ENCODE measurements at places on chromosomes 2 and 18.
A peak's percentile ranks its signal among the peaks of the same experiment; 100 is the strongest.

DNA sequence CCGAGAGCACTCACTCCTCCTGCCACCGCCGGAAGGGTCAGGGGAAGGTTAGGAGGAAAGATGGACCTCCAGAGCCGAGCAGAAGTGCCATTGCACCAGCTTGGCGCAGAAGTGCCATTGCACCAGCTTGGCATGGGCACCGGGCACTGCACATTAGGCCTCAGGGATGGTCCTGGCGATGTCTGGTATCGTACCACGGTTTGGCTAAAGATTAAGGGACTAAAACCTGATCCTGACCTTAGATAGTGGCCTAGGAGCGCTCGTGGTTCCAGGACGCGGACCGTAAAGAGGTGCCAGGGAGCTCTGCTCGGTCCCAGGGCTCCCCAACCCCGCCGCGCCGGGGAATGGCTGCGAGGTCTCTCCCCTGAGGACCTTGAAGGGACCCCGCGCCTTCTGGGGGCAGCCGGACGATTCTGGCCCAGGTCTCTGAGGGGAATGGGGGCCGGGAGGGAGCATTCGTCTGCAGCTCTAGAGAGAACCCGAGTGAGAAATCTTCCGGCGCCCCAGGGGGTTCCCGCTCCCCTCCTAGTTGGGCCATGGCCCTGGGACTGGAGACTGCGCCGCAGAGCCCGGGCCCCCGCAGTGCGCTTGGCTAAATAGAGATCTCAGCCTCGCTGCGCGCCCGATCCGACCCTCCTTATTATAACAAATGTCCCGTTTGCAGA is 1.8 kb downstream of the PAX8 start:
- DNase-seq = no peak

GRCh38 chr2:190069936-190070696 is 7.6 kb upstream of the MSTN start:
- DNase-seq = peak; percentile 71

GRCh38 chr2:134205087-134205486 is 48.8 kb upstream of the MGAT5 start:
- DNase-seq = no peak

GRCh38 chr2:7356909-7357584 is 439.8 kb downstream of the RNF144A start:
- DNase-seq = no peak

DNA sequence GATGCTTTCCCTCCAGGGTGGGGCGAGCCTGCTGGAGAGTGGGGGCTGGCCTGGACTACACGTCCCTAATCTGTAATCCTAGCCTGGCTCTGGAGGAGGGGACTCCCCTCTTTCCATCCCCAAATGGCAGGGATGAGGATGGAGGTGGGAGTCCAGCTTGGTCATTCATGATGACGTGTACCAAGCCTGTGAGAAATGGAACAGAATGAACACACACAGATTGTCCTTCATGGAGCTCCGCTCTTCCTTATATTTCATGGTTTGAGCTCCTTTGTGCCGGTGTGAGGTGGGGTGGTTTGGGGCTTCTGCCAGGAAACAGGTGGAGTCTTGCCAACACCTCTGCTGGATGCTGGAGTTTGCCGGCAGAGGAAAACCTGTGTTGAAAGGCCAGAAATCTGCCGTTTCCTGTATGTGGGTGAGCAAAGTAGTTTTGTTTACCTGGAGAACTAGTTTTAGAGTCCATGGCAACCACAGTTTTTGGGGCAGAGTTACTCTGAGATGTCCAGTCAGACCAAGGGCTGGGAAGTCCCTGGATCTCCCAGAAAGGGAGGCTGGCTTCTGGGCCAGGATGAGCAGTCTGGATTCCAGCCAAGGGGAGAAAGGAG is 417.6 kb upstream of the MEX3C start:
- DNase-seq = no peak

DNA sequence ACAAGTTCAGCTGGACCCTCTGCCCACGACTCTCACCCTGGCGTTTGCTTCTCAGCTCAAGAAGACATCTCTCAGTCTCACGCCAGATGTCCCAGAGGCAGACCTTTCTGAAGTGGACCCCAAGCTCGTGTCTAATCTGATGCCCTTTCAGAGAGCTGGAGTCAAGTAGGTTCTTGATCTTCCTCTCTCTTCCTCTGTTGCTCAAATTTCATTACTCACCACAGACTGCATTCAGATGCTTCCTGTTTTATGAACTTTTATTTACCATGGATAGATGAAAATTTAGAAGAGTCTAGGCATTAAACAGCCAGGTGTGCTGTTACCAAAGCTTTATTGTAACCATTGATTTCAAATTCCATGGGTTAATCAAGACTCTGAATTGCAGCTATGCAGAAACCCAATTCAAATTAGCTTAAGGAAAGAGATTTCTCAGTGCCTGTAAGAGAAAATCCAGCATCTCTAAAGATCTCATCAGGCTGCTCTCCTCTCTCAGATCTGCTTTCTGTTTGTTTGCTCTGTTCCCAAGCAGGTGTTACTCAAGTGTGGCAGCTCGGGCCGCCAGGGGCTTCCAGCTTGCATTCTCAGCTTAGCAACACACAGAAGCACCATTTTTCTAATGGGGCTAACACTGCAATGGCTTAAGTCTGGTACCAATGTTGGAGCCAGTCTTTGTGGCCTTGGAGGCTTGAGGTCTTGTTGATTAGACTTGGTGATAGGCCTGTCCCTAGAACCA is 16.5 kb downstream of the SMARCAL1 start:
- no peak for DNase-seq

DNA sequence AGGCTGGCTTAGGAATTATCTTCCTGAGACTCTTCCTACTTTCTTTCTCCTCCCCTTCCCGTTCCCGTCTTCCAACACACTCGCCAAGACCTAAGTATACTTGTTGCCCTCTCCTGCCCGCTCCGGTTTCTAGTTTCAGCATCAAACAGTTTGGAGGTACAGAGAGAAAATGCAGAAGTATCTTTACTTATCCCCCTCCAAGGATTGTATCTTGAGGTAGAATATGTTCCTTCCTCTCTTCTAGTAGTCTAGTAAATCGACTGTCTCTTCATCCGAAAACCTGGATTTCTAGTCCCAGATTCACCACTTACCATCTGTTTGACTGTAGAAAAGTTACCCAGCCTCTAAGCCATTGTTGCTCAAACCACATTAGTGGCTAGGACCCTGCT is 755 bp downstream of the EIF4E2 start:
- no peak for DNase-seq

DNA sequence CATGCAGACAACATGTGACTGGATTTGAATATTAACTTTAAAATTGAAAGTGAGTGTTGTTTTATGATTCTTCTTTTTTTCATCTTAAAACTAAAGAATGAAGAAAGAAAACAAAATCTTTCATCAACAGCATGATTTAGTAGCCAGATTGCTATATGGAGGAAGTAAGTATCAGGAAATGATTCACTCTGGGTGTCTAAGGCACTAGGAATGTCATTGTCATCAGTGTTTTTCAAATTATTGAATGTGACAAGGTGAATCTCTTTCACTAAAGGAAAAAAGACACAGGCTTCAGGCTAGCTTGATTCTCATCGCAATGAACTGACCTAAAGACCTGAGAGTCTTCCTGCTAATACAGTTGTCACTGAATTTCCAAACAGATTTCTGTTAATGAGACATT is 430.1 kb downstream of the FBXO15 start:
- DNase-seq = no peak

DNA sequence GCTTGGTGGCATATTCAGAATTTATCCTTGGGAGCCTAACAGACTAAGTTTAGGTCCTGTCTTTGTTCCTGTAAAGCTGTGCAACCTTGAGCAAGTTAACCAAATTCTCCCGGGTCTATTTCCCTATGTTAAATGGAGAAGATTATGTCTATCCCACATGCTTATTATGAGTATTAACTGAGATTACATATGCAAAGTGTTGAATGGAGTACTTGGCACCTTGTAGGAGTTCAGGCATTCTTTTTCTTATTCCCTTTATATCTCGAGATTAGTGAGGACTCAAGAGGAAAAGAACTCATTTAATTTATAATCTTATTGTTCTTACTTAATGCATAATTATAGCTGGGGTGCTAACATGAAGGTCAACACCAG is 184.6 kb downstream of the FMNL2 start:
- no peak for DNase-seq

GRCh38 chr18:77981874-77982273 is 732.2 kb downstream of the GALR1 start:
- no peak for DNase-seq

DNA sequence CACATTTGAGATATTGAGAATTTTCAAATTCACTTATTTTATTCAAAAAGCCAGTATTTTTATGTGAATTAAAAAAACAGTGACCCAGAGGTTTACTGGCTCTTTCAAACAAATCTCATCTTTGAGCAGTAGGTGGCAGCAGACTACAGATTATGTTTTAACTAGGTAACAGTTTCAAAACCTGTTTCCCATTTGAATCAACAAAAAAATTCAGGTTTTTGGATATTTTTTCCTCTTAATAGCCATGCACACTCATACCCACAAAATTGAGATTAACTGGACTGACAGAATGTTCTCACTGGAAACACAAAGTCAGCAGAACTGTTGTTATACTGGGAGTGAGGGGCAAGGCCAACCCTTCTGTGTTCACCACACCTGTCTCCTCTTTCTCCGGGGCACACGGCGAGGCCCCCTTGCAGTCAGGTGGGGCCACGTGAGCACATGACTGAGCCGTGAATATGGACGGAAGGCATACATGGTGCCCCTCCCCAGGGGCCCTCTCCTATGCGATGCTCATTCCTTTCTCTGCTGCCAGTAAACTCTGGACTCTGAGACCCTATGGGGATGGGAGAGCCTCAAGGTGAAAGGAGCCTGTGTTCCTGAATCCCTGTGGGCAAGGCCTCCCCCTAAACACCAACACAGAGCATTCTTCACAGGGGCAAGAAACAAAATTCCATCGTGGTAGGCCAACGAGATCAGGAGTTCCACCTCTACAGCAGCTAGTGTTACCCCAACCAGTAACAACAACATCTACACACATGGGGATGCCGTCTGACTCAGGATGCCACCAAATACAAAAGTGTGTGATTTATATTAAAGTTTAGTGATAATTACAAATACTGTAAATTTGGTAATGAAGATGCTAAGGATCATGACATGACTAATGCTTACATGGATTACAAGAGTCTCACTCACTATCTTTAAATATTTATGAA is 80.4 kb downstream of the LPIN2 start:
- DNase-seq = peak; percentile 34

DNA sequence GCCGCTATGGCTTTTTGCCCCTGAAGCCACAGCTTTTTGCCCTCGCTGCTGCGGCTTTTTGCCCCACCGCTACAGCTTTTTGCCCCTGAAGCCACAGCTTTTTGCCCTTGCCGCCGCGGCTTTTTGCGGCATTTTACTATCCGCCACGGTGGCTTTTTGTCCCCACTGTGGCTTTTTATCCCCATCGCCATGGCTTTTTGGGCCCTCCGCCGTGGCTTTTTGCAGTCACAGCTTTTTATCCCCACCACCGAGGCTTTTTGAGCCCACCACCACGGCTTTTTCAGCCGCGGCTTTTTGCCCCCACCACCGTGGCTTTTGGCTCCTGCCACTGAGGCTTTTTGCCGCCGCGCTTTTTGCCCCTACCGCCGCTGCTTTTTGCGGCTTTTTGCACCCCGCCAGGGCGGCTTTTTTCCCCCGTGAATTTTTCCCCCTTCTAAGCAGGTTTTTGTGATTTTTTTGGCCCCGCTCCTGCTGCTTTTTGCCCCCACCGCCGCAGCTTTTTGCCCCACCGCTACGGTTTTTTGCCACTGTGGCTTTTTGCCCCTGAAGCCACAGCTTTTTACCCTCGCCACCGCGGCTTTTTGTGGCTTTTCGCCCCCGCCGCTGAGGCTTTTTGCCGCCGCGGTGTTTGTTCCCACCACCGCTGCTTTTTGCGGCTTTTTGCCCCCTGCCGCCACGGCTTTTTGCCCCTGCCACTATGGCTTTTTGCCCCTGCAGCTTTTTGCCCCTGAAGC is 2797.2 kb upstream of the TEKT4 start:
- DNase-seq = no peak

Data from HCT116 (cell line).